ENCODE measurements at places on chromosomes 12 and 14.

GRCh38 chr12:42683933-42684801 is 94.6 kb upstream of the PRICKLE1 start:
- DNase-seq = no peak

GRCh38 chr12:27304856-27305255 is 27.8 kb upstream of the BMAL2 start:
- DNase-seq = no peak

GRCh38 chr12:52189376-52190174 is 2.2 kb downstream of the KRT80 start:
- DNase-seq = no peak

DNA sequence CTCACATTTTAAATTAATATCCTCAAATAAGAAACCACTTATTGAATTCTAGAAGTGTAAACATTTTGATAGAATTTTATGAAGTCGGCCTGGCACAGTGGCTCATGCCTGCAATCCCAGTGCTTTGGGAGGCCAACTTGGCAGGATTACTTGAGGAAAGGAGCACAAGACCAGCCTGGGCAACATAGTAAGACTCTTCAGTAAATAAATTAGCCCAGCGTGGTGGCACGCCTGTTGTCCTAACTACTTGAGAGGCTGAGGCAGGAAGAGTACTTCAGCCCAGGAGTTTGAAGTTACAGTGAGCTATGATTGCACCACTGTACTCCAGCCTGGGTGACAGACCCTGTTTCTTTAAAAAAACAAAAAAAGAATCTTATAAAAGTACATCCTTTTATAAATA is 8.9 kb upstream of the ZNF410 start:
- DNase-seq = no peak

DNA sequence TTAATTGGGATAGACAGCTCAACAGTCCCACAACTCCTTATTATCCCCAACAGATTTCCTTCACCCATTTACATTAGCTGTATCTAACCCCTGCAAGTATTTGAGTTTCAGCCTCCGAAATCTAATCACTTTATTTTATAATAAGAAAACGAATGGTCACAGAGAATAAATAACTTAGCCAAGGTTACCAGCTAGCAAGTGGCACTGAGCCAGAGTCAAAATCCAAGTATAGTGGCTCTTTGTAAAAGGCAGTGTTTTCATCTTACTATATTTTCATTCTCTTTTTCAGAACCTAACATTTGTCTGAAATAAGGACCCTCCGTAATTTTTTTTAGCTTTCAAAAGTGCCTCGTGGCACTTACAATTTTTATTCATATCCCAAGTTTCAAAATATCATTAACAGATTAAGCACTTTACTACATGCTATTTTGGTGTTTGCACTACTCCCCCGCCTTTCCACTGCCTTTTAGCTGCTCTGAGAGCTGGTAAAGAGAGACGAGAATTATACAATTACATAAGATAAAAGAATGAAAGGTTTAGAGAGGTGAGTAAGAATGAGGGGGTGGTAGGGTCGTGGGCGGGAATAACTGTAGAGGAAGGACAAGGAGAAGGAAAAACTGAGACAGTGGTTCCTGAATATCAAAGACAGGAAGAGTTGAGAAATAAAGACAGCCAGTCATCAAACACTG is 3.7 kb upstream of the USP15 start:
- no peak for DNase-seq

GRCh38 chr12:77847680-77848431 is 17.2 kb downstream of the NAV3 start:
- DNase-seq = no peak

DNA sequence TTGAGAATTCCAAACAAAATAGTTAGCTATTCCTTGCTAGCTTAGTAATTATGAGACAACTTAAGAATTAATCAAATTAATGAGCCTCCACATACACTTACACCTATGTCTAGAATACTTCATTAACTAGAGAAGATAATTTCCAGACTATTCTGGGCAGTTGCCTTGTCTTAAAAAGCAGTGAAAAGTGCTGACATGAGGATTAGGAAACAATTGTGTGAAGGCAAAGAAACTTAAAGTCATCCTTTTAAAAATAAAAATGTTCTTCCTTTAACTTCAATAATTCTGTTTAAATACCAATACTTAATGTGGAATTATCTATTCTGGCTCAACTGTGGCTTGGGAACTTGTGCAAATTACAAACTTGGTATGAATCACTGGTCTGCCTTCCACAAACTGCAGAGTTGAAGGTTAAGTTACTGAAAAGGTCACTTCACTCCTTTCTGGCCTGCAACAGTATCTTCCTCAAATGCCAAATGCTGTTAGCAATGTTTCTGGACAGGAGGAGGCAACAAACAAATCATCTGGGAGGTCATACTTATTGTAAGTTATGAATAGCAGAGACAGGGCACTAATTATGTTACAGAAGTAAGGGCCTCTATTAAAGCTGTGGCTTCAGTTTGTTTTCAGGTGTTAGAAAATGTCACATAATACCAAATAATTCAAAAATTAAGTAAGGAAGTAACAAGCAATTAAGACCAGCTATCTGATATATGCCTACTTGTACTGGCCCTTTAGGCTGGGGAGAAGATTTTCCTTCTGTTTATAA is 19.2 kb downstream of the PPTC7 start:
- DNase-seq = no peak

GRCh38 chr12:14558473-14558959 is 9.2 kb downstream of the PLBD1 start:
- no peak for DNase-seq

DNA sequence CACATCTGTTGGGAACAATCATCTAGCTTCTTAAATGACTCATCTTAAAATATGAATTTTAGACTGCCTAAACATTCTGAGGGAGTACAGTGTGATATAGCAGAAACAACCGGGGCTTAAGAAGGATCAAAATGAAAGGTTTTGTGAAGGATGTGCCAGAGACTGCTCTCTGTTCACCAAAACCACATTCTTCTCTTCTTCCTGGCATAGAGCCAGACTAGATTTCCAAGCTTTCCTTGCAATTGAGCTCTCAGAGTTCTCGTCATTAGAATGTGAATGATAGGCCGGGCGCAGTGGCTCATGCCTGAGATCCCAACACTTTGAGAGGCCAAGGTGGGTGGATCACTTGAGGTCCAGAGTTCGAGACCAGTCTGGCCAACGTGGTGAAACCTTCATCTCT is 94.5 kb downstream of the LRRIQ1 start:
- no peak for DNase-seq

DNA sequence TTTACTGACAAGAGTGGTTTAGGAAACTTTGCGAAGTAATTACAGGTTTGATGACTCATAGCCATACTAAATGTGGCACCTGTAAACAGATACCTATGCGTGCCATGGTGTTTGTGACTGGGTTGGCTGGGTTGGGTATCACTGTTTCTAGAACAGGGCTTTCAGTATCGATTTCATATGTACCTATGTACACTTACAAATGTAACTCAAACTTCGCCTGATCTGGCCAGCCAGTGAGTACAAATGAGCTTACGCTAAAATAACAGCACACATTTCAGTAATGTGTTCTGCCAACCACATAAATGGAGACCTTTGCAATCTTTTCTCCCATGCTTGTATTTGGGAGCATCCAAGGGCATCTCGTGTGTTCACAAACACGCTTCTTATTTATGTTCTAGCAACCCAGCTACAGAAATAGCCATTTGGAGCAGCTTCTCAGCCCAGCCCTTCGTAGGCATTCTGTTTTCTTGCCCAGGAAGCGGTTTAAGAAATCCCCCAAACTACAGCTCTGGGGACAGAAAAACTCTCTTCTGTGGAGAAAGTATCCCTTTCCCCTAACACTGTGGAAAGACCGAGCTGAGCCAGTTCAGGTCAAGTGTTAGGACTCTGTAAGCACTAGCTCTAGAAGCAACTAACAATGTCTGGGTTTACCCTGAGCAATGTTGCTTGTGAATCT is 42.3 kb upstream of the MDM1 start:
- DNase-seq = no peak

DNA sequence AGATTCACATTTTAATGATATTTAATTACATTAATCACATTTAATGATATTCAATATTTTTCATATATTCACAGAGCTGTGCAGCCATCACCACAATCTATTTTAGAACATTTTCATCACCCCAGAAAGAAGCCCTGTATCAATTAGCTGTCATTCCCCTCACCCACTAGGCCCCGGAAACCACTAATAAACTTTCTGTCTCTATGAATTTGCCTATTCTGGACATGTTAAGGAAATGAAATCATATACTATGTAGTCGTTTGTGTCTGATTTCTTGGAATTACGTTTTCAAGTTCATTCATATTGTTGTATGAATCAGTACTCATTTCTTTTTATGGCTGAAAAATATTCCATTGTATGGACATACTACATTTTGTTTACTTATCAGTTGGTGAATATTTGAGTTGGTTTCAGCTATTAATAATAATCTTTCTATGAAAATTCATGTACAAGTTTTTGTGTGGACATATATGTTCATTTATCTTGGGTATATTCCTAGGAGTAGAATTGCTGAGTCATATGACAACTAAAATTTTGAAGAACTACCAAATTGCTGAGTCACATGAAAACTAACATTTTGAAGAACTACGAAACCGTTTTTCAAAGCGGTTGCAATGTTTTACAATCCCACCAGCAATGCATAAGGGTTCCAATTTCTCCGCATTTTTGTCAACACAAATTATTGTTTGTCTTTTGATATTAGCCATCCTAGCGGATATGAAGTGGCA is 11.7 kb upstream of the OTOGL start:
- no peak for DNase-seq

DNA sequence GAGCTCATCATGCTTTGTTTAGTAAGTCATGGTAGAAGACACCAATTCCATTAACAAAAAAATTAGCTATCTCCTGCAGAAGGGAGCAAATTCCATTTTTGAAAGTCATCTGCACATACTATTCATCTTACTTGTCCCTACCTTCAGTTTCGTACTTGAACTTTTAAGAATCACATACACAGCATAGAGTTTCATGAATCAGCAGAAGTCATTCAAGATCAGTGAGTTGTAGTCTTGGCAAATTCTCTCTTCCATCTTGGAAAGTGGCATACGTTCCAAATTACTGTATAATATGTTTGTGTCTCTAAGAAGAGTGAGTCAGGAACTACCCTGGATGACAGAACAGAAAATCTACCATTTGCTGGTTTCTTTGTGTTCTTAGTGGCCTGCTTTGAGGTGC is 14.1 kb downstream of the VRK1 start:
- DNase-seq = no peak

DNA sequence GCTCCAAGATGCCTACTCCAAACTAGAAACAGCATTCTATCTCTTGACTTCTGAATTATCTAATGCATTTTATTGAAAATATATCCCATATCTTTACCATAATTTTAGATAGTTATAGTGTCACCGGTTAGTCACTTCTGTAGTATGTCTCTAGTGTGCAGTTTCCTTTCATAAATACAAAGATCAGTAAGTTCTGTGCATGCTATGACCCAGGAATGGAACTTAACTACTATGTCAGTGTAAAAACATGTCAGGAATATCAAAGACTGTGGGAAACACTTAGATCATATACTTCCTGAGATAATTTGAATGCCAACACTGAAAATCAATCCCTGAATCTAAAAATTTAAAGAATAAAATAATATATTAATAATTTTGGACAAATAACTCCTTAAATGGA is 237.6 kb downstream of the ATXN7L3B start:
- DNase-seq = no peak

DNA sequence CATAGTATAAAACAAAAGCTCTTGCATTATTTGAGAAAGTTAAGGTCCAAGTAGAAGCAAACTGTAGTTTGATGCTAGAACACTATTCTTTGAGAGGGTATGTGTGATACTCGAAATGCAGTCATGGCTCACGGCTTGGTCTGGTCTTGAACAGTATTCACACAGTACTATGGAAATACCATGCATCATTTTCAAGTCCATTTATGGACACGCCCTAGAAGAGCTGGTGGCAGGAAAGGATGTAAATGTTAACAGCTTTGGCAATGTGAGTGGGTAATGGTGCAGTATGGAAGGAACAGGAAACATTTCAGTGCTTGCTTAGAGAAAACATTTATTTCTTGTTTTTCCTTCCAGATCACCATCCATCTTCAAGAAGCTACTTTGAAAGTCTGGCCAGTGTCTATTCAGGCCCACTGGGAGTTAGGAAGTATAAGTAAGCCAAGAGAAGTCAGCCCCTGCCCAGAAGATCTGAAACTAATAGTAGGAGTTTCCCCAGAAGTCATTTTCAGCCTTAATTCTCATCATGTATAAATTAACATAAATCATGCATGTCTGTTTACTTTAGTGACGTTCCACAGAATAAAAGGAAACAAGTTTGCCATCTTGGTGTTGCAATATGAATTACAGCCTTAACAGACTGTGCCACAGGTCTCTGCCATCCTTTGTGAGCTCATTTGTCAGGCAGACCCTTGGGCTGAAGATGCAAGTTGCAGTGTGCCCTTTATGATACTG is 5.7 kb upstream of the AKAP5 start:
- DNase-seq = no peak

DNA sequence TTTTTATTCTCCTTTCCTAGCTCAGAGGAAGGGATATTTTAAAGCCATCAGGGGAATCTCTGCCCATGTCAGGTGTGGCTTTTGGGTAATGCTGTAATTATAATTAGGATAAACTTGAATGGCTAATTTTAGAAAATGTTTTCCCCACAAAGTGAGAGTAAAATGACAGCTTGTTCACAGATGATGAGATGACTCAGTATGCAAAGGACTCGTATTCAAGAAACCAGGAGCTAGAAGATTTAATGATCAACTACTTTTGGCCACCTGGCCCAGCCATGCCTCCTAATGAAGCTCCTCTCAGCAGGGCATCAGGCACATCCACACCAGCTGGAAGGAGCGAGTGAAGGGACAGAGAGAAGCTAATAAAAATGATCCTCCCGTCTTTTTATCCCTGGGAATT is 29.0 kb upstream of the PLEKHG7 start:
- no peak for DNase-seq

DNA sequence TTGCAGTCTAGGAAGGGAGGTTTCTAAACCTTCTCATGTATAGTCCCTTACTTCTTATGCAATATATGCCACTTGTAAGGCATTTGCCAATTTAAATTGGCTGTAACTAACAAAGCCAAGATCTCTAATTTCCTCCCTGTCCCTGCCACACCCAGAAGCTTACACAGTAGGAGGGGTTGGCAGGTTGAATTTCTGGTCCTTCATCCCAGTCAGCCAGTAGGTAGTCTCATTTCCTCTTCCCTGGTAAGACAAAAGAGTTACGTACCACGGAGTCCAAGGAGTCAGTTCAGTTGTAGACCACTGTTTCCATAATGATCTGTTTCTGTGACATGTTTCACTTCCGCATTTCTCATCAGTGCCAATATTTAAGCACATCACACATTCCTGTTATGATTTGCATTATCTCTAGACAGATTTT is 47.0 kb upstream of the PLBD1 start:
- no peak for DNase-seq

GRCh38 chr12:54196396-54196795 is 7.6 kb upstream of the SMUG1 start:
- DNase-seq = no peak

- no peak for DNase-seq
Observed at GRCh38 chr12:52126050-52126604, 46.6 kb downstream of the SMIM41 start.

Data from anterior cingulate cortex (tissue), 58 donors.